ENCODE measurements at places on chromosomes 2 and 18. TPM values are rescaled to one million over a fixed set of nuclear protein-coding genes. Genes with fewer than 3 reads are reported as not detected.
A peak's percentile ranks its signal among the peaks of the same experiment; 100 is the strongest.

DNA sequence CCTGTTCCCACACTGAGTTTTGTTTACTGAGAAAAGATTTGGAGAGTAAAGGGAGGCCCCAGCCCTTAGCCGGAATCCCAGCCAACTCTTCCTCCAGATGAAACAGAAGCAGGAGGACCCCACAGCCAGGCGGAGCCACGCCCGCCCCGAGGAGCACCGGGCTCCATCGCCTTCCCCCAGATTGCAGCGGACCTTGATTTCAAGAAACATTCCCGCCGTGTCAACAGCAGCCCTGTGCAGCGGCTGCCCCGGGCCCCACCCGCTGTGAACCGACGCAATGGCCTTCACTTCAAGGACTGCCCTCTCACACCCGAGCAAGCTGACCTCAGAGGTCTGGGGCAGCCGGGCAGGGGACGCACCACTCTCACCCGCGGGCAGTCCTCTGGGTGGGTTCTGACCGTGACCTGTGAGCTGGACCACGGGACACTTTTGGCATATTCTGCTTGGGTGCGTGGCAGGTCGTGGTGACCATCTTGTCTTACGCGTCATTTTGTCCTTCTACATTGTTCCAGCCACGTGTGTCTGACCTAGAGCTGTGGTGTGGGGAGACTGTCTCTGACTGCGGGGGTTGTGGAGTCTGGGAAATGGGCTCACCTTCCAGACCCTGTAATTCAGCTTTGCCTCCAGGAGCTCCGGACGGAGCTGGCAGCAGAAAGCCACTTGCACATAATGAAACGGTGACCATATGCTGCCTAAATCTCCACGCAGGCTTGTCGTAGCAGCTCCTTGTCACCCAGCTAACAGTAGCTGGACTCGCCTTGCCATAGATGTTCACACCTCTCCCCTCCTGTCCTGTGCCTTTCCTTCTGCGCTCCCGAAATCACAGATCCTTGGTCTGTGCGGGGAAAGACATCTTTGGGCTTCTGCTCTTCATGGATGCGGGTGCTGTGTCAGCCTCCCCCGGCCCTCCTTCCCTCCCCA is 32.0 kb upstream of the INHBB start:
- peak; percentile 78 for DNase-seq
- H3K4me3 ChIP-seq, result no peak overlapping the region
- H3K36me3 ChIP-seq, result no peaks in the 10 kb centered on the region
- no peaks in the 10 kb centered on the region for H3K27me3 ChIP-seq

DNA sequence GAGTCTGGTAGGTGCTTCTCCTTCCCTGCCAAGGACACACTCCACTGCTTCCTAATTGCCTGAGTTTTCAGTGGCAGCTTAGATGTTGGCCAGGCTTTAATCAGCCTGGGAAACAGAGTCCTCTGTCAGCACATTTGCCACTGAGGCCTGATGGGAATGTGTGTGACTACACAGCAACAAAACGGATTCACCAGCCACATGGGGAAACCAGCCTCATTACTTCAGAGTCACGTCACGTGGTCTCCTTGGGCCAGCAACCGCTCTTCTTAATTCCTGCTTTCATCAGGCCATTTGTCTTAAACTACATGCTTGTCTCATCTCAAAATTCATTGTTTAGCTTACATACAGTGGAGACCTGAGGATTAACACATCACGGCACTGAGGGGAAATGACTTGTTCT is 93.9 kb upstream of the LTBP1 start:
- no peak for DNase-seq
- H3K4me1 ChIP-seq, result no peaks in the 10 kb centered on the region
- H3K36me3 ChIP-seq, result no peaks in the 10 kb centered on the region
- H3K4me3 ChIP-seq, result no peak overlapping the region

Gene CTLA4
- 0.30 TPM for total RNA-seq

DNA sequence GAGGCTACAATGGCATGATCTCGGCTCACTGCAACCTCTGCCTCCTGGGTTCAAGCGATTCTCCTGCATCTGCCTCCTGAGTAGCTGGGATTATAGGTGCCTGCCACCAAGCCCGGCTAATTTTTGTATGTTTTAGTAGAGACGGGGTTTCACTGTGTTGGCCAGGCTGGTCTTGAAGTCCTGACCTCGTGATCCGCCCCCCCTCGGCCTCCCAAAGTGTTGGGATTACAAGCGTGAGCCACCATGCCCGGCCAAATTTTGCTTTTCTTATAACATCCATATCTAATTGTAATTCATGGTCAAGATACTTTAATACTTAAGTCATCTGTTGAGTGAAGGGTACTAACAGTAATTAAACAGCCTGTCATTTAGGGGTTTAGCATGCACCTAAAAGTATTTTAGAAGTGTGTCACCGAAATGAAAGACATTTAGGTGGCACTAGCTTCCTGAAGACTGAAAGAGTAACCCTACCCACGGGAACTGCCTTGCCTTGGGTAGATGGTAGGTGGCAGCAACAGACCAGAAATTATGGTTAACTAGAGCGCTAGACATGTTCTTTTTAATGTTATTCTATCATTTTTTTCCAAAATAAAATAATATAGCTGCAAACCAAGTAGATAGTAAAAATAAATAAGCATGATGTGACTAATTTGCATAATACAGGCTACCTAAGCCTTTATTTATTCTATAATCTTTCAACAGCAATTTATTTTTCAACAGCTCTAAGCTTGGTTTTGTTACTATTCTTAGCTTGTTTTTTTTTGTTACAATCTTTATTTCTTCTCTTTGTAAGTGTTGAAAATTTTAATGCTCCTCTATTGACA is 8.6 kb upstream of the ACYP2 start:
- DNase-seq, result no peak
- no peak overlapping the region for H3K4me3 ChIP-seq
- H3K27ac ChIP-seq, result no peak overlapping the region
- H3K27me3 ChIP-seq, result no peaks in the 10 kb centered on the region
- H3K36me3 ChIP-seq, result no peaks in the 10 kb centered on the region

Gene TMEM169
- total RNA-seq, result 0.72 TPM

Gene CAPN14
- total RNA-seq, result 0.21 TPM

GRCh38 chr2:186380805-186381204 is 105.3 kb upstream of the ZC3H15 start:
- H3K36me3 ChIP-seq, result no peaks in the 10 kb centered on the region
- H3K4me3 ChIP-seq, result no peak overlapping the region
- DNase-seq, result no peak
- no peak overlapping the region for H3K27ac ChIP-seq
- no peaks in the 10 kb centered on the region for H3K27me3 ChIP-seq

DNA sequence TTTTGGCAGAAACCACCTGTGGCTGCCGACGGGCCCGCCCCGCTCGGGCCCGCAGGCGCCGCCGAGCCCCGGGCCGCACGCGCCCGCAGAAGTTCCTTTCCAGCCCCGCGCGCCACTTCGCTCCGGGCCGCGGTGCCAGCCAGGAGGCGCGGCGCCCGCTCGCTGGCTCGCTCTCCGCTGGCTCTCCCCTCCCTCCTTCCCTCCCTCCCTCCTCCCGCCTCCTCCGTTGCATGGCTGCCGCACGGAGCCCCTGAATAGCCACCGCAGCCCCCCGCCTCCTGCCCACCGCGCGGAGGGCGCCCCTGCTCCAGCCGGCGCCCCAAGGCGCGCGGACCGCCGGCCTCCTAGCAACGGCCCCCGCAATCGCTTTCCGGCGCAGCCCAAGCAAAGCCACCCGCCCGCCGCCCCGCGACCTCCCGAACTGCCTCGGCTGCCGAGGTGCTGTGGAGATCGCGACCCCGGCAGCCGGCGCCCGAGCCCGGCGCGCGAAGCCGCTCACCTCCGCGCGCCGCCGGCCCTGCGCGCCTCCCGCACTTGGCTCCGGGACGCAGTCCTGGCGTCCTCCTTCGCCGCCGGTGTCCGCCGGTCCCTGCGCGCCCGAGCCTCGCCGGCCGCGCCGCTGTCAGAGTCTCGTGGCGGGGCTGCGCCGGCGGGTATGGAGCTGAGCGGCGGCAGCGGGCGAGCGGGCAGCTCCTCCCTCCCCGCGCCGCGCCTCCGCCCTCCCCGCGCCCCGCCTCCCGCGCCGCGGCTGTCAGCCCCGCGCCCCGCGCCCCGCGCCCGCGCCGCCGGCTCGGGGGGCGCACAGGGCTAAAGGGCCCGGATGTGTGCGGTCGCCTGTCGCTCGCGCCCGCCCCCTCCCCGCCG is at the start of gene ZBTB7C:
TSS of gene ZBTB7C (minus strand) at position 657 of the 864 bp plus-strand sequence.
- H3K4me1 ChIP-seq, result no peaks in the 10 kb centered on the region
- peak within 1 kb of the TSS; percentile 81 for H3K27ac ChIP-seq
- no peaks in the 10 kb centered on the region for H3K36me3 ChIP-seq
- no peaks in the 10 kb centered on the region for H3K27me3 ChIP-seq

DNA sequence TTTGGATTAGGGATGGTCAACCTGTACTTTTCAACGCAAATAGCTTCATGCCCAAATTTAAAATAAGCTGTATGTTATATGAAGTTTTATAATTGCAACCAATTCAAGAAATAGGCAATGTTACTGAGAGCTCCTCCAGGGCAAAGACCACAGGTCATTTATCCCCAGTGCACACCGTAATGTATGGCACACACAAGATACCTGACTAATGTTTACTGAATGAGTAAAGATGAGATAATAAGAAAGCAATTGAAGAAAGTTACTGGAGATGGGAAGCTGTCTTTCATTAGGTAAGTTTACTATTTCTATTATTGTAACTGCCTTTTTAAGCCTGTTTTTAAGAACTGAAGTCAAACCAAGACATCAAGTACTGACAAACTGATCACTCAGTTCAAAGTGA is 184.5 kb upstream of the VRK2 start:
- DNase-seq, result no peak
- no peaks in the 10 kb centered on the region for H3K36me3 ChIP-seq
- no peaks in the 10 kb centered on the region for H3K4me1 ChIP-seq
- H3K27me3 ChIP-seq, result no peaks in the 10 kb centered on the region
- H3K27ac ChIP-seq, result no peak overlapping the region
- H3K4me3 ChIP-seq, result no peak overlapping the region

GRCh38 chr2:74708883-74709282 is 54.8 kb downstream of the SEMA4F start:
- H3K27ac ChIP-seq, result no peak overlapping the region
- H3K4me1 ChIP-seq, result no peaks in the 10 kb centered on the region
- peaks cover 2% of the 10 kb centered on the region for H3K36me3 ChIP-seq
- DNase-seq, result no peak
- no peaks in the 10 kb centered on the region for H3K27me3 ChIP-seq

Data from aorta (tissue), 5 donors.